ENCODE measurements at places on chromosomes 11 and 22.

- no peak for DNase-seq
Observed at GRCh38 chr11:77512092-77512491, 38.2 kb upstream of the PAK1 start.

GRCh38 chr11:563812-564578 lies 3.2 kb downstream of the RASSF7 start:
- DNase-seq, result no peak

- DNase-seq, result peak; percentile 78
Observed at GRCh38 chr11:94845622-94846021, 77.5 kb downstream of the AMOTL1 start.

GRCh38 chr11:117610045-117610444 lies 187.0 kb downstream of the DSCAML1 start:
- peak; percentile 55 for DNase-seq

- DNase-seq, result no peak
Observed at GRCh38 chr11:40754297-40754696, 705.2 kb downstream of the LRRC4C start.

DNA sequence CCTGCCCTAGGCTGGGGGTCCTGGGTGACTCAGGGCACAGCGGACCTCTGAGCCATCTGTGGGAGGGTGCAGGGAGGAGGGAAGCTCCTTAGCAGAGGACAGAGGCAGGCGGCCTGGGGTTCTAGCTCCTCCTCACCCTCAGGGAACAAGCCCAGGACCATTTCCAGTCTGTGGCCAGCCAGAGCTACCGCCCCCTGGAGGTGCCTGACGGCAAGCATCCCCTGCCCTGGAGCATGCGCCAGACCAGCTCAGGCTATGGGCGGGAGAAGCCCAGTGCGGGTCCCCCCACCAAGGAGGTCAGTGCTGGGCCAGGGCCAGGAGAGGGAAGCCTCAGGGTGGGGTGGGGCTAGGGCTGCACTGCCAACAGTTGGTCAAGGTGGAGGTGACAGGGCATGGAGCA lies 26.0 kb upstream of the LRRC10B start:
- no peak for DNase-seq

DNA sequence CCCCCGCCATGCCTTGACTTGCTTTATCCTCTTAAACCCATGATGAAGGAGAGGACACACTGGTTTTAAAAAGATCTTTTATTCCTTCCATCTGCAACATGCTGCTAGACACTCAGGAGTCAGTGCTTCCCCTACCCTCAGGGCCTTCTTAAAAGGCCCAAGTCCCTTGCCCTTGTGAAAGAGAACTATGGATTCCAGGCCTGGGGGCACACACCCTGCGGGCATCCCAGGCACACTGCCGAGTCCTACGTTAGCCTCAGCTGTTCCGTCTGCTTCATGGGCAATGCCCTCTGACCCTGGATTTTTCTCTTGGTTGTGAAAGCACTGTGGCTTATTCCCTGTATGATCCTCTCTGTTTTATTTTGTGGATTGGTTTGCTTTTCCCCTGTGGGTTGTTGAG lies 35.1 kb upstream of the RAB1B start:
- no peak for DNase-seq

DNA sequence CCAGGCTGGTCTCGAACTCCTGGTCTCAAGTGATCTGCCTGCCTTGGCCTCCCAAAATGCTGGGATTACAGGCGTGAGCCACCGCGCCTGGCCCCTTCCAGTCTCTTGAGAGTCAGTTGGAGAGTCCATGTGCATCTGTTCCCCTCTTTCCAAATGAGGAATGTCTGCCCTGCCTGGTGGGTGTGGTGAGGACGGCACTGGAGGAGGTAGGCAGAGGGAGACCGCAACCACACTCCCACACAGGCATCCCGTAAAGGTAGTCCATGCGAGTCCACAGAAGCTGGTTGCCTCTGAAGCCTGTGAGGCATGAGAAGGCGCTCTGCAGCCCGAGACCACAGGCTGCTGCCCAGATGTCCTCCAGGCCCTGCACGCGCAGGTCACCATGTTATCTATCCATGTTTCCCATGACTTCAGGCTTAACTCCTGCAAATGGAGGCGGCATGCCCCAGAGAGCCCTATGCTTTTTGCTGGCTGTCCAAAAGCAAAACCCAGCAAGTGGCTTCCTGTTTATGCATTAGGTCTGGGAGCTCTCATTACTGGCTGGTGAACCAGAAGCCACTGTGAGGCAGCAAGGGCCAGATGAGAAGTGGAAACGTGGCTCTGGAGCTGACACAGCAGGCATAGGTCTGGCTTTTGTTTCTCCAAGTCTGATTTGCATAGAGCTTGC lies 43.4 kb downstream of the GRIK4 start:
- no peak for DNase-seq

GRCh38 chr11:121425828-121426227 lies 26.3 kb upstream of the SORL1 start:
- DNase-seq, result no peak

GRCh38 chr11:46675288-46675851 lies 25.0 kb downstream of the ARHGAP1 start:
- peak; percentile 64 for DNase-seq

GRCh38 chr22:43155789-43156188 lies 4.4 kb downstream of the TSPO start:
- DNase-seq, result peak; percentile 44

GRCh38 chr11:1371836-1372465 lies 17.8 kb upstream of the BRSK2 start:
- DNase-seq, result no peak

GRCh38 chr11:10108915-10109680 lies 184.9 kb downstream of the SBF2 start:
- no peak for DNase-seq

DNA sequence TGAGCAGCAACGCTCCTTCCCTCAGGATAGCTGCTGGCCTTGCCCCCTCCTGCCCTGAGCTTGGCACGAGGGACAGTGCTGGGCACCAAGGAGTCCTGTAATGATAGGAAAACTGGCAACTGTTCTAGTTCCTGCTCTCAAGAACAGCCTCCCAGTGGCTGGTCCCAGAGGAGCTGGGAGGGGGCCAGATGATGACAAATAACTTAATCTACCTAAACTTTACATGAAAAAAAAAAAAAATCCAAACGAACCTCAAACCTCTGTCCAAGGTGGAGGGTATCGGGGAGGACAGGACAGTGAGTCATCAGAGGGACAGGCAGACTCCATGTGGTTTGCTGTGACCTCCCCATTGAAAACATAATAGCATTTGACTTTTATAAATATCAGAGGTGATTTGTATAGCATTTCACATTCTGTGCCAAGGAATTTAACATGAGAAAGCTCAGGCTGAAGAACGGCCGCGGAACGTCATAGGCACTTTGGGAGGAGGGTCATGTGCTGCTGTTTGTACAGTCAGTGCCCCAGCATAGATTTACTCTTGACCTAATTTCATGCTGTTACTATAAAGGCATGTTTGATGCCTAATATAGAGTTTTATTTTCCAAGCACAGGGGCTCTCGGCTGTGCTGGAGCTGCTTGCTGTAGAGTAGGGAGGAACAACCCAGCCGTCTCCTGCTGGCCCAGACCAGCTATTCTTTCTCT lies 98.2 kb upstream of the NNMT start:
- DNase-seq, result peak; percentile 14

- DNase-seq, result no peak
Observed at GRCh38 chr22:21605887-21606564, 23.8 kb downstream of the YDJC start.

GRCh38 chr22:19687561-19688300 lies 26.6 kb upstream of the SEPTIN5 start:
- DNase-seq, result no peak

GRCh38 chr22:38292694-38293093 lies 19.9 kb upstream of the TMEM184B start:
- no peak for DNase-seq

DNA sequence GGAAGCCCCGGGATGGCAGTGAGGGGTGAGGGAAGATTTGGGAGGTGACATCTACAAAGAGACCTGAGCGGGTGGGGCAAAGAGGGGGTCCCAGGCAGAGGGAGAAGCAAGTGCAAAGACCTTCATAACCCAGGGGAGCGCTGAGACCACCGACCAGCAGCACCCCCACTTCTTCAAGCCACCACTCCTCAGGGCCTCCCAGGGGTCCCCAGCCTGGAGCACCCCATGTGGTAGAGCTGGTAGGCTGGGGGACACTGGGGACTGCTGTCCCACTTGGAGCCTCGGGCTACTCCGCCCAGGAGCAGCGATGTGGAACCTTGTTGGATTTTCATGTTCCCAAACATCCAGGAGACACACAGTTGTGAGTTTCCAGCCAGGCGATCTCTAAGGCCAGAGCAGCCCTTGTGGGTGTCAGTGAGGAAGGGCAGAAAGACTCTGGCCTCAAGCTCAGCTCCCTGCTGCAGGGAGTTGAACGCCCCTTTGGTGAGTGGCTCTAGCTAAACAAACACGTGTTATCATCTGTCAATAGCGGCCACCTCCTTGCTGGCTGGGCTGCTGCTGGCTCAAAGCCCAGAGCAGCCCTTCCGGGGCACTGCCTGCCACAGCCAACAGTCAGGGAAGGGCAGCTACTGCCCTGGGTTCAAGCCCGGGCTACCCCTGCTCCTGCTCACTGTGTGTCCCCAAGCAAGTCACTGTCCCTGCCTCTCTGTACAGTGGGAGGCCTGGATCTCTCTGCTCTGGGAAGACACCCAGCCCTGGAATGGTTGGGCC lies 25.7 kb upstream of the CHKA start:
- no peak for DNase-seq

Measured in mammary epithelial cell (primary cell).